Fibroblast of mammary gland (primary cell): ENCODE measurements at places on chromosomes 4 and X.

GRCh38 chr4:24890561-24891126, 22.2 kb downstream of the CCDC149 start:
- no peak for DNase-seq

- DNase-seq = peak; percentile 83
These were observed 10.4 kb downstream of the SLC9B1 start for GRCh38 chr4:103008875-103009729.

GRCh38 chr4:151905197-151905596, 144.4 kb upstream of the GATB start:
- DNase-seq = no peak

- no peak for DNase-seq
These were observed 100.5 kb downstream of the TMEM131L start for GRCh38 chr4:153566631-153567150.

- DNase-seq = no peak
These were observed 12.3 kb downstream of the DUSP9 start for GRCh38 chrX:153659268-153659667.

GRCh38 chrX:55201930-55202579, 18.1 kb upstream of the PAGE5 start:
- peak; percentile 27 for DNase-seq

- peak; percentile 6 for DNase-seq
These were observed 12.5 kb downstream of the SYTL5 start for GRCh38 chrX:38018766-38019425.

GRCh38 chr4:185209031-185209851, at the start of gene SNX25:
TSS of gene SNX25 (plus strand) at chr4:185209598. CDS start at chr4:185209827, 229 bp downstream.
- DNase-seq = peak; percentile 58

- no peak for DNase-seq
These were observed 168.1 kb downstream of the SCFD2 start for GRCh38 chr4:53197772-53198142.

GRCh38 chr4:141851246-141851891, 215.0 kb downstream of the IL15 start:
- DNase-seq = peak; percentile 41

DNA sequence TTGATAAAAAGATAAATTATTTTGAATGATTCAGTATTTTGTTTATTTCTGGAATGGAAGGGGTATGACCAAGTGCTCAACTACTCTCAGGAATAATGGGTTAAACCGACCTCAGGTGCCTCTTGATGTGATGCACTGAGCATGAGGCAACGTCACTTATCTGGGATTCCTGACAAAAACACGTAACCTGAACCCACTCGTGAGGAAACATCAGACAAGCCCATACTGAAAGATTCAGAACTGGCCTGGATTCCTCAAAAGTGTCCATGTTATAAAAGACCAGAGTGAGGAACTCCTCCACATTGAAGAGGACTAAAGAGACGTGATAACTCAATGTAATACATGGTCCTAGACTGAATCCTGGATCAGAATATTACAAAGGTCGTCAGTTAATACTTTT, 144.0 kb downstream of the FNIP2 start:
- DNase-seq = peak; percentile 76

- no peak for DNase-seq
These were observed 187.8 kb downstream of the MID1IP1 start for GRCh38 chrX:38989076-38989475.

DNA sequence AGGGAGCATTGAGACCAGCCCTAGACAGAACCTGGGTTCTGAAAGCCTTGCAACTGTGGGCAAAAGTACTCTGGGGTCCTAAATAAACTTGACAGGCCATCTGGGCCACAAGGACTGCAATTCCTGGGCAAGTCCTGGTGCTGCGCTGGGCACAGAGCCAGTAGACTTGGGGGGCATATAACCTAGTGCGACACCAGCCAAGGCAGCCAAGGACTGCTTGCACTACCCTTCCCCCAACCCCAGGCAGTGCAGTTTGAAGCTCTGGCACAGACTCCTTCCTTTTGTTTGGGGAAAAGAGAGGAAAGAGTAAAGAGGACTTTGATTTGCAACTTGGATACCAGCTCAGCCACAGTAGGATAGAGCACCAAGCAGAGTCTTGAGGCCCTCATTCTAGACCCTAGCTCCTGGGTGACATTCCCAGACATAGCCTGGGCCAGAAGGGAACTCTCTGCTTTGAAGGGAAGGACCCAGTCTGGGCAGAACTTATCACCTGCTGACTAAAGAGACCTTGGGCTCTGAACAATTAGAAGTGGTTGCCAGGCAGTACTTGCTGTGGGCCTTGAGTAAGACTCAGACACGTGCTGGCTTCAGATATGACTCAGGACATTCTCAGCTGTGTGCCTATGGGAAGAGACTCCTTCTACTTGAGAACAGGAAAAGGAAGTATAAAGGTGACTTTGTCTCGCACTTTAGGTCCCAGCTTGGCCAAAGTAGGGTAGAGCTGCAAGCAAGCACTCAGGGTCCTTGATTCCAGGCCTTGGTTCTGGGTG, 522.8 kb downstream of the GLUD2 start:
- peak; percentile 24 for DNase-seq

DNA sequence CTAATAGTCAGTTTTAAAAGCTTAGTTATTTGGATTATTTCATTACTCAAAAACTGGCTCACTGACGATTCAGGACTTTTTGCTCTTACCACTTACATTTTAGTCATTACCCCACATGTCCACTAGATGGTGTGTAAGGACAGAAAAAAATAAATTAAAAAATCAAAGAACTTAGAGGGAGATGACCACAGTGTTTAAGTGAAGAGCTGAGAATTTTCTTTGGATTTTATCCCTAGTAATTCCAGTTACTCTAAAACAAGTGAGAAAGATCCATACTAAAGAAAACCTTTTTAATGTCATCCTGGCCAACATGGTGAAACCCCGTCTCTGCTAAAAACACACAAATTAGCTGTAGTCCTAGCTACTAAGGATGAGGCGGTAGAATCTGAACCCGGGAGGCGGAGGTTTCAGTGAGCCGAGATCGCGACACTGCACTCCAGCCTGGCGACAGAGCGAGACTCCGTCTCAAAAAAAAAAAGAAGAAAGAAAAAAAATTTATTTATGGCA, 26.4 kb upstream of the TMPRSS11B start:
- peak; percentile 65 for DNase-seq

GRCh38 chrX:28910487-28910886, 323.2 kb downstream of the IL1RAPL1 start:
- DNase-seq = peak; percentile 2

DNA sequence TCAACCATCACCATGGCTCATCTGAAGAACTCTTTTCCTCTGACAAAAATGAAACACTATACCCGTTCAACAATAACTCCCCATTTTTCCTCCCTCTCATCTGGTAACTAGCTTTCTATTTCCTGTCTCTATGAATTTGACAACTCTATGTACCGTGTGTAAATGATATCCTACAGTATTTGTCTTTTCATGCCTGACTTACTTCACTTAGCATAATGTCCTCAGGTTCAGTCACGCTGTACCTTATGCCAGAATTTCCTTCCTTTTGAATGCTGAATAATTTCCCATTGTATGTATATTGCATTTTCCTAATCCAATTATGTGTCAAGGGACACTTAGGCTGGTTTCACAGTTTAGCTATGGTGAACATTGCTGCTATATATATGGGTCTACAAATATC, 18.2 kb downstream of the MAGEA9 start:
- DNase-seq = no peak

- no peak for DNase-seq
These were observed at the start of gene FRMD7 for GRCh38 chrX:132127743-132128142. TSS of gene FRMD7 (minus strand) at chrX:132128020. CDS start at chrX:132127844, 176 bp downstream.

GRCh38 chrX:48601741-48602394, 4.6 kb downstream of the WDR13 start:
- no peak for DNase-seq

DNA sequence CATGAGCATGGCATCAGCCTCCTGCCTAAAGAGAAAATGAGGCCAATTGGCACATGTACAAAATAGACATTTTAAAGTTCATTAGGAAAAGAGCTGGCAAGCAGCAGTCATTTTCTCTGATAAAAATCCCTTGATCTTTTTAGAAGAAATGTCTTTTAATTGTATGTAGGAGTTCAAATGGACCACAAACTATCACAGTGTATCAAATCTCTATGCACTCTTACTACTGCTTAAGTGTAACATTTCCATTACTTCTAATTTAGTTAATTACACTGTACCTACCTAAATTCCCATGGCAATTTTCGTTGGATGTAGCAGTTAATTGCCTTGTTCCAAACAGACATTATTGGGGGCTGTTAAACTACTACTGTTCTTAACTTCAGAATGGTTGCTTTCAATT, 233.7 kb upstream of the TECRL start:
- DNase-seq = no peak

DNA sequence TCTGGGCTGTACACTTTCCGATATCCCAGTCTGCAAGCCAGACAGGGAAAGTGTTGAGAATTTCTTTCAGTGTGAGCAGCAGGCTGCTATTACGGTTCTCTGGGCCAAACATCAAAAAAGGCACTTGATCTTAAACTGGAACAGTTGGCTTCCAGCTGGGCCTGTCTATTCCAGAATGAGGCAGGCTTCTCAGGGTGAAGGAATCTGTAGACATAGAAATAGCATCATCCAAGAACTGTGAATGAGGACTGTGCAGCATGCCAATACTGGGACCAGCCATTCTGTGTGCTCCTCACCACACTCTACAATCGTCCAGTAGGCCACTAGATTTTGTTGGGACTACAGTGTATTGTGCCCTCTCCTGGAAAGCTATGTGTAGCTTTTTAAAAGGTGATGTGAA, 31.1 kb downstream of the ART3 start:
- no peak for DNase-seq

GRCh38 chrX:41085512-41085877, 250 bp downstream of the USP9X start:
- DNase-seq = peak; percentile 36

- no peak for DNase-seq
These were observed 37.6 kb upstream of the CRMP1 start for GRCh38 chr4:5930456-5930855.

GRCh38 chr4:123786920-123787319, 390.3 kb downstream of the SPRY1 start:
- DNase-seq = peak; percentile 57

DNA sequence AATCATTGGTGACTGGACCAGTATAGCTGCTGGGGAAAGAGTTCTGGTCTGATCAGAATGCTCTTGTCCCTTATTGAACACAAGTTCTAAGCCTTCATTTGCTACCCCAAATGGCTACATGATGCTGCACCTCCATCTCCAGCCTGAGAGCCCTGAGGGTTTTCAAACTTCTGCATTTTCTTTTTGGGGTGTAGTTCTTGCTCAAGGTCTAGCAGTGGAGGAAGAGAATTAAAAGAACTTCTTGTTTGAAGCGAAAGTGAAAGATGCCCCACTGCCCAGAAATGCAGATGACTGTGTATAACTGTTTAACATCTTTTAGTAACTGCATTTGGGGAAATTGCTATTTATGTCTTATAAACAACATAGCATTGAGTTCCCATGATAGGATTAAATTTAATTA, 38.5 kb downstream of the LAMTOR3 start:
- DNase-seq = no peak

DNA sequence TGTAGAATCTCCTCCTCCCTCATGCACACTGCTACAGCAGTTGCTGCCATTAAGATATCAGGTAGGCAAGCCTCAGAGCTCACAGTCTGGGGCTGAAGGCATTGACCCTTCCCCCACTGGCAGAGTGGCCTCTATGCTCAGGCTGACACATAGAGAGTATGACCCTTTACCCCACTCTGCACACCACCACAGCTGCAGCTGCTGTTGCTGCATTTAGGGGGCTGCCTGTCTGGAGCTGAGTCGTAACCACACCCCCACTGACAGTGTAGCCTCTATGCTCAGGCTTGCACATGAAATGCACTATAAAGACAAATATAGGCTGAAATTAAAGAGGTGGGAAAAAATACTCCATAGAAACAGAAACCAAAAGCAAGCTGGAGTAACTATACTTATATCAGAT, 289.3 kb upstream of the PABPC4L start:
- DNase-seq = no peak

- DNase-seq = no peak
These were observed 42.8 kb upstream of the ANK2 start for GRCh38 chr4:113006632-113007031.

DNA sequence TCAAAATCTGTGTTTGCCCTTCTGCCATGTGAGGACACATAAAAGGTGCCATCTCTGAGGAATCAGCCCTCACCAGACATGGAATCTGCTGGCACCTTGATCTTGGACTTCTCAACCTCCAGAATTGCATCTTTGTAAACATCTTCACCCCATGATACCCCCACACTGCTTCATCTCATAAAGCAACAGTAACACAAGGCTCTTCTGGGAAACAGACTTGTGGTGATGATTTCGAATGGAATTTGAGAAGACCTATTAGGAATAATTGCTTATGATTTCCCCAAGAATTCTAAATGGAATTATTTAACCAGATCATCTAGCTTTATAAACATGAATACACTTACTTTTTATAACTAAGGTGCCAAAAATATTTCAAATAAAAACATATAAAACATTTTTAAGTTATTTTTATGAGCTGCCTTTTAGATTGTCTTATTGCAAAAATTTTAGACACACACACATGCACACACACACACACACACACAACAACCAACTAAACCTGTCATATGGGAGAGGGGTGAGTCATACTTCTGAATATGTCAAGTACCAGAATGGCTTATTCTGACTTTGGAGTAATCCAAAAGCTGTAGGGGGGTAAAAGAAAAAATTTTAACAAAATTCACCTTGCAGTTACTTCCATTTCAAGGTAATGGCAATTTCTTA, 82.0 kb downstream of the USP46 start:
- DNase-seq = peak; percentile 67

GRCh38 chr4:48178931-48179330, 44.9 kb upstream of the TXK start:
- no peak for DNase-seq

GRCh38 chr4:90486346-90486745, 359.2 kb downstream of the CCSER1 start:
- DNase-seq = no peak

- no peak for DNase-seq
These were observed 33.2 kb downstream of the COQ2 start for GRCh38 chr4:83251447-83251830.

DNA sequence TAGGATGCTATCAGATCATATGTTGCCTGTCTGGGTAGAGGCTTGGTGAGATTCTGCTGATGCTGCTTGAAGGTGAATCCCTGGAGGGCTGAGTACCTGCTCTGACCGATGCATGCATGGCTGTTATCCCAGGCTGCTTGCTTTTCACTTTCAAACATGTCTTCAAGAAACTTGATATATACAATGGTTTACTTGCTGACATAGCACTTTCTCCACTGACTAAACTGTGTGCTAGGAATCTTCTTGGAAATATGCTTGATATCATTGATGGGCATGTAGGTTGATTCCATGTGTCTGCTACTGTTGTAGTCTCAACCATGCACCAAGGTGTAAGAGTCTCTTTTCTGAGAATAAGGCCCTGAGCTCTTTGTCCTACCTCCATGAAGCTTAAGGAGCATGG, 79.6 kb upstream of the WDR1 start:
- no peak for DNase-seq
